ENCODE measurements at places on chromosomes 11 and 22.

DNA sequence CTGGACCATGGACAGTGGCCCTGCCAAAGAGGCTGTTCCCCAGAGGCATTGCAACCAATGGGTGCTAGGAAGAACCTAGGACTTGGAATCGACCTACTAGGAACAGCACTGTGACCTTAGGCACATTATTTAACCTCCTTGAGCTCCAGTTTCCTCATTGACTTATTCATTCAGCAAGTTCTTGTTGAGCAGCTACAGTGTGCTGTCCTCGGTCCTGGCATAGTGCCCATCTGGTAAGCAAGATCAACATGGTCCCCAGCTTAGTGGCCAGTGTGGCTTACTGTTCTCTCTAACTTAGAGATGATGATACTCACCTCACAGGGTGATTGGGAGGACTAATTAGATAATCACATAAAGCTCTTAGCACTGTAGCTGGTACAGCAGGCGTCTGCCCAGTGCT lies 8.2 kb downstream of the ABCG4 start:
- DNase-seq: peak; percentile 33

DNA sequence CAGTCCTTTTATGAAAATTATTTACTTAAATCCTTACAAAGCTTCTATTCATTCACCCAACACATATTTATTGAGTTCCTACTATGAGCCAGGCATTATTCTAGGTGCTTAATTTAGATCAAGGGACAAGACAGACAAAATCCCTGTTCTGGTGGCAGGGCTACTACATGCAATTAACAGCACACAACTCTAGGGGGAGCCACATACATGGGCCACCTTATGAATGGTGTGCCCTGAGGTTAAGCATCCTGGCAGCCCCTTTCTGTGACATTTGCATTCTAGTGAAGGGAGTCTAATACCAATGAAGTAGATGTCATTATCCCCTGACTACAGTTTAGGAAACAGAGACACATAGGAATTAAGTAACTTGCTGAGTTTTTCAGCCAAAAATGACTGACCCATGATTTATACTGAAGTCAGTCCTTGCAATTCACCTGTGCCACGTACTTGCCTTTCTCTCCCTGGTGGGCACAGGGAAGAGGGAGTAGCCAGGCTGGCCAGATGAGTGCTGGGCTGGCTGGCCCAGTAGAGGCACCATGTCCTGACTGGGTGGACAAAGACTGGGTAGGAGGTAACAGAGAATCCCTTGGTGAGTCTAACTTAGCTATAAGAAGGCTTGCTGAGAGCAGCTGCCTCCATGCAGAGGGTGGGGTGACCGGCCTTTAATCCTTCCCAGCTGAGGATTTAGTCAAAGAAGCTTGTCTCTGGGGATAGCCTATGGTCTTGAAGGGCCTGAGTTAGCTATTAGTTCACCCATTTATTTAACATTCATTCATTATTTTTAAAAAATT lies 52.0 kb upstream of the ELF5 start:
- peak; percentile 34 for DNase-seq

DNA sequence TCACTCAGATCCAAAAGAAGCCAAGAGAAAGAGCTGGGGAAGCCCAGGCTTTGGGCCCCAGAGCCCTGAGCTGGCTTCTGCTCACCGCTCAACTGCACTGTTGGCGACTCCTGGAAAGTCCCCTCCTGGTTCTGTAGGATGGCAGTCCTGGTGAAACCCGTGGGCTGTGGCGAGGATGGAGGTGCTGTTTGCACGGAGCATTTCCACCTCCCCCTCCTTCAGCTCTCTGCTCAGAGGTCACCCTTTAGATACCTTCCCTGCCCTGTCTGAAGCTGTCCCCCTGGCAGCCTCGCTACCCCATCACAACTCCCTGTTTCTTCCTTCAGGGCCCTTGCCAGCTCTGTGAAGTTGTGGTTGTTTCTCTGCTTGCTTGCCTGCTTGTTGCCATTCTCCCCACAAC lies 97.8 kb downstream of the MYO18B start:
- no peak for DNase-seq

GRCh38 chr22:18023509-18024275 lies 669 bp downstream of the MICAL3 start:
- DNase-seq: no peak

GRCh38 chr11:47222696-47223095 lies 7.9 kb downstream of the DDB2 start:
- DNase-seq: no peak

- peak; percentile 7 for DNase-seq
Measured at GRCh38 chr11:107590460-107591377, at the start of gene ELMOD1. Gene ELMOD1, plus strand, starts transcription at chr11:107591147. Its CDS starts 27,043 bp downstream, at chr11:107618190.

GRCh38 chr22:50583294-50583861 lies 729 bp upstream of the CHKB start:
- peak; percentile 18 for DNase-seq

- DNase-seq: no peak
Measured at GRCh38 chr11:126992065-126992803, 8.3 kb downstream of the KIRREL3 start.

DNA sequence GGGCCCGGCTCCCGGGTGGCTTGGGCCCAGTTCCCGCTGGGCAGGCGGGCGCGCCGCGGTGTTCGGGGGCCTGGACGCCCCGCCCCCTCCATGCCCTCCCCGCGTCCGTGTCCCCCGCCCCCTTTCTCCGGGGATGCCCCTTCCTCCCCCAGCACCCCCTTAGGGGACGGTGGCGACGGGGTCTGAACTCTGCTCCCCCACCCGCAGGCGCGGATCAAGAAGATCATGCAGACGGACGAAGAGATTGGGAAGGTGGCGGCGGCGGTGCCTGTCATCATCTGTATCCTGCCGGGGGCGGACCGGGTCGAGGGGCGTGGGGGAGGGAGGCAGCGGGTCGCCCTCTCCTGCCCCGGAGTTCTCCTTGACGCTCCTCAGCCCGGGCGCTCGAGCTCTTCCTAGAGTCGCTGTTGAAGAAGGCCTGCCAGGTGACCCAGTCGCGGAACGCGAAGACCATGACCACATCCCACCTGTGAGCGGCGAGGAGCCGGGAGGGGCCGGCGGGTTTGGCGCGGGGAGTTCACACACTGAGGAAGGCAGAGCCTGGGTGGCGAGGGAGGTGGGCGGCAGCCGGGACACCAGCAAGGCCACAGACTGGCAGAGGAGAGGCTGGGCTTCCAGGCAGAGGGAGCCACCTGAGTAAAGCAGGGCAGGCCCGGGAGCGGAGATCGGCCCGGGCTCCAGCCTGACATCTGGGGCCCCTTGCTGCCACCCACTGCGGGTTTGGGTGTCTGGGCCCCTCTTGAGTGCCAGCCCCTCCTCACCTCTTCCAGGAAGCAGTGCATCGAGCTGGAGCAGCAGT lies 546 bp downstream of the DRAP1 start:
- DNase-seq: no peak

DNA sequence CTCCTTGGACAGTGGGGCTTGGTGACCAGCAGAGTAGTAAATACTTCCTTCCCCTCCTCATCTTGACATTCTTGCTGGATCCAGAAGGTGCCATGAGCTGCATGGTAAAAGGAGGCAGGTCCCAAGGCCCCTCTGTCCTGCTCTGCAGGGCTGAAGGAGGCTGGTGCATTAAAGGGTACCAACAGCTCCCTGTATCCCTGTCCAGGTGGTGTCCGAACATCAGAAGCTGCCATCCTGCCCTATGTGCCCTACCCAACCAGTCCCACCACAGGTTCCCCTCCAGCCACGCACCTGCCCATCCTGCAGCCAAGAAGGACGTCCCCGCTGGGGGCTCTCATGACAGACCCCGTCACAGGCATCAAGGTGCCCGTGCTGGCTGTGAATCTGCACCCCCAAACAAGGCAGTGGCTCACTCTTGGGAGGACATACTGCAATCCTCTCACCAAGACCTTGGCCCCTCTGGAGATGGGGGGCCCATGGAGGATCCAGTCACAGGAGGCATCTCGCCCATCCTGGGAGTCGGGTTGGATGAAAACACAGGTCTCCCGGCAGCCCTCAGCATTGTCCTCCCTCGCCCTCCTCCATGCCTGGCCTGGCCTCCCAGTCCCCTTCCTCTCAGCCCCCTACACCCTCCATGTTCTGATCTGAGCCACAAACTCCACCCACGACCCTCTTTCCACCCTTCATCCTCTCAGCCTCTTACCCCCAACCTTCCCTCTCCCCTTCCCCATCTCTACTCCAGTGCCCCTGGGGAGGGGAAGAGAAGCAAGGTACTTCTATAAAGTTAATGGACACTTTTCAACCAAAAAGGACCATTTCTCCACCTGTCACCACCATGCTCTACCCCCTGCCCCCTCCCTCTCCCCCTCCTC lies 55.1 kb downstream of the BTG4 start:
- no peak for DNase-seq

DNA sequence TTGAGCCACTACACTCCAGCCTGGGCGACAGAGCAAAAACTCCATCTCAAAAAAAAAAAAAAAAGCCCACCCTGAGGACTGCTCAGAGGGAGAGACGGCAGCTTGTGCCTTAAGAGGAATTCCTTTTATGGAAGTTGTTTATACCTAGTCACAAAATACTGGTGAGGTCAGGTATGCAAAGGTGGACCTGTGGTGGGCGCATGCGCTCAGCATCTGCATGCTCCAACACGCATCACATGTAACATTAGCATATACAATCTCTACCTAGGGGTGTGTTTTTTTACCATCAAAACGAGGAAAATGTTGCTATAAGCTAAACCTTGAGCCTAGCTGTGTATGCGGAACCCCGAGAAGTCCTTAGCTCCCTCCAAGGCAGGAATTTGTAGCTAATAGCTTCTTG lies 6.8 kb upstream of the SART1 start:
- no peak for DNase-seq

- no peak for DNase-seq
Measured at GRCh38 chr11:3745161-3745560, 52.2 kb downstream of the NUP98 start.

DNA sequence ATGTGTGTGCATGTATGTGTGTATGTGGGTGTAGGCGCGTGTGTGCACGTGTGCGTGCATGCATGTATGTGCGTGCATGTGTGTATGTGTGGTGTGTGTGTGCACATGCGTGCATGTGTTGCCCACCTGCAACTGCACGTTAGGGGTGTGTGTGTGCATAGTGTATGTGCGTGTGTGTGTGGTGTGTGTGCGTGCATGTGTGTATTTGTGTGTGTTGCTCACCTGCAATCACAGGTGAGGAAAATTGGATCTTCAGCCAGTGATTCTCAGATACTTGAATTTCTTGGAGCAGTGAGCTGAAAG lies 54.3 kb downstream of the ST14 start:
- no peak for DNase-seq

- DNase-seq: no peak
Measured at GRCh38 chr11:70760416-70761020, 362.2 kb downstream of the CTTN start.

DNA sequence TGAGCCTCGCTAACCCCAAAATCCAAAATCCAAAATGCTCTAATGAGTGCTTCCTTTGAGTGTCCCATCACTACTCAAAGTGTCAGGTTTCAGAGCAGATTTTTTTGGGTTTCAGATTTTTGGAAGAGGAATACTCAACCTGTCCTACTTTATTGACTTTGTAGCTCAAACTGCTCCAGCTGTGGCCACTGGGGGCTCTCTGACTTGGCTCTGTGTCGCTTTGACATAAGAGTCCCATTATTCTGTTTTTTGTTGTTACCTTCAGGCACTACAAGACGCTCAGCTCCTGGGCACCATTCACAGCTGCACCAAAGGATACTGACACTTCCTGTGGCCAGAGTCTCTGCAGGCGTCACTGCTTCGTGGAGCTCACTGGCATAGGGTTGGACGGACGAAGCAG lies 41.1 kb downstream of the PHF21B start:
- no peak for DNase-seq

DNA sequence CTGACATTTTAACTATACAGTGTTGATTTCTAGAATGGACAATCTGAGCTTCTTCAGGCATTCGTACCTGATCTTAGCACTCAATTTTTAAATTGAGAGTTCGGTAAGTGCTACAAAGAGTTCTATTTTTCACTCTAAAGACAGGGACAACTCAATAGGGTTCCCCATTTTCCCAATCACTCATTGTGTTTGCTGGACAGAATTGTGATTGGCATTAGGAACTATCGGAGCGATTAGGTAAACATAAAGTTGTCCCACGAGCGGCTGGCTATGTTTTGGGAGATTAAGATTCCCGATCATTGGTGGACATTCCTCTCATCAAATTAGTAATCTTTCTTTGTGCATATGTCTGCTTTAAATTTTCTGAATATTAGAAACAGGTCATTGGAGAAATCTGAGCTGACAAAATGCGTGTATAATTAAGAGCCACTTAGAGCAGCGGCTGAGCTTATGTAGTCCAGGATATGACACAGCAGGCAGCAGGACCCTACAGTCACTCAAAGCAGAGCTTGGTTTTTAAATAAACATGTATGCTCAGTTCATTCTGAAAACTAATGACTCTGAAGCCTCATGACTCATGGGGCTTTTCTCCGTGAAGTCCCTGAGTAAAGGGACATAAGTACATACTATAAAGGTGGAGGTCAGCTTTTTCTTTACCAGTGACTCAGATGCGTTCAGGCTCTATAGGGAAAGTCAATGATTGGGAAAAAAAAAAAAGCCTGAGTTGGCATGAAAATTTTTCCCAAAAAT lies 109.4 kb downstream of the GRIA4 start:
- DNase-seq: peak; percentile 49

- no peak for DNase-seq
Measured at GRCh38 chr22:17115236-17115635, 5.9 kb downstream of the TMEM121B start.

DNA sequence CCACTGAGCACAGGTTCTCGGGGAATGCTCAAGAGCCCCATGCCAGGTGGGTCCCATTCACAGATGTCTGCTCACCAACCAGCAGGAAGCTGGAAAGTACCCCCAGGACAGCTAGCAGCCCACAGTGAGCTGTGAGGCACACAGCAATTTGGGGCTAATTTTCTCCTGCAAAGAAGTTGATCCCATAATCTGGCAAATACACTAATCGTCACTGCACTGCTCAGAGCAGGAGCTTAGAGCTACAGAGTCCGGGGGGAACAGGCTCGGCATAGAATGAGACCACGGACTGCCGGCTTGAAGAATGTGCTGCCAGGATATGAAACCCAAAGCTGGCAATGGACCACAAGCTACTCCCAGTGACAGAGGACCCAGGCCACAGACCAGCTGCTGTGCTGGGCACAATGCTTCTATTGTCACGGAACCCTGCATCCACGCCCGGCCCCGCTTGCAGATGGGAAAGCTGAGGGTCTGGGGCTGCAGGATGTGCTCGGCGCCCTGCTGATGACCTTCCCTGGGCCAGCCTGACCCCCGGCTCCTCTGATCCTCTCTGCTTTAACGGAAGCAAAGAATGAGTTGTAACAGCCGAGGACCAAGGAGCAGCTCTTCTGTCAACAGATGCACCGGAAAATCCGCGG lies 239.7 kb downstream of the CTTN start:
- peak; percentile 71 for DNase-seq

DNA sequence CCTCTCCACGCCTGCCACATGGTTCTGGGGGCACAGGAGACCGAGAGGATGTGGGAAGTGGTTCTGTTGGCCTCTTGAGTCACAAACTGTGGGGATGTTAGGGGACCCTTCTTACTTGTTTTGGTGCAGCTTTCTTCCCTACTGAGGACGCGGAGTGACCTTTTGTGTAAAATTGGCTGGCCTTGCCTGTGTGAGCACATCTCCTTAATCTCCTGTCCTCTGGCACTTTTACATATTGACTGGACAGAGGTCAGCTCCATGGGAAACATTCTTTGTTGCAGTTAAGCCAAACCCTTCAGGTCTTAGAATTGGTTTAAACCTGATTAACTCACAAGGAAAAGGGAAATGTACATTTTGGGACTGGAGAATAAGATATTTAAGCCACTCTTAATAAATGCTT lies 51.2 kb upstream of the TENM4 start:
- no peak for DNase-seq
